ENCODE measurements at places on chromosomes 5 and 9.
A peak's percentile ranks its signal among the peaks of the same experiment; 100 is the strongest.

DNA sequence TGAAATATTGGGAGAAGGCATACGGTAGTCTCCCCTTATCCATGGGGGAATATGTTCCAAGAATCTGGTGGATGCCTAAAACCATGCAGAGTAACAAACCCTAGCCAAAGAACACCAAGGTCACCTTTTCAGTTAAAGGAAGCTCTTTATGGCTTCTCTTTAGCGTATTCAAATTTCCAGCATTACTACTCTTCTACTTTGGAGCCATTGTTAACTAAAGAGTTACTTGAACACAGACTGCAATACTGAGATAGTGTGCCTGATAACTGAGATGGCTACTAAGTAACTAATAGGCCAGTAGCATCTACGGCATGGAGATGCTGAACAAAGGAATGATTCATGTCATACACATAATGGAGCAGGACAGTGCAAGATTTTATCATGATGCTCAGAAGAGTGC is 84.5 kb upstream of the SPEF2 start:
- ATAC-seq = no peak

GRCh38 chr5:146088098-146088497 is 17.3 kb downstream of the PLAC8L1 start:
- no peak for ATAC-seq

DNA sequence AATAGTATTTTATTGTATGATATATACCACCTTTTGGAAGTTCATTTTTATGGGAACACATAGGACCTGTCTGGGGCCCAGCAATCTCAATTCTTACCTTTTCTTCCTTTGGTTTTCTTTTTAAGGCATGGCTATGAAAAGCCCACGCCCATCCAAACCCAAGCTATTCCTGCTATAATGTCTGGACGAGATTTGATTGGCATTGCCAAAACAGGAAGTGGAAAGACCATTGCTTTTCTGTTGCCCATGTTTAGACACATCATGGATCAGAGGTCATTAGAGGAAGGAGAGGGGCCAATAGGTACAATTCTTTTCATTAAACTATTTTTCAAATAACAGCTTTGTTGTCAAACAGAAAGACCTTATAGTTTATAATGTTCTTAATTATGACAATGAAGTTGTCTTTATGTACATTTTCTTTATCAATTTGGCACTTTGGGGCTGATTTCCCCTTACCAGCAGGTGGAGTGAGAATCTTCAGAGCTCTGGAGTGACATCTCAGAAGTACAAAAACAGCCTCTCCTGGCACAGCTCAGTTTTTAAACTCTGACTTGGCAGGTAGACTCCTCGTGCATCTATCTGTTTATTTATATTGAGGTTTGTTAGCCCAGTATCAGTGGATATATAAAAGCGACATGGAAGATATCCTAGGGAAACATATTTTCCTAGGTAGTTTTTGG is 25.8 kb downstream of the DDX46 start:
- ATAC-seq = no peak

GRCh38 chr5:89327608-89328007 is 444.6 kb upstream of the MEF2C start:
- no peak for ATAC-seq

DNA sequence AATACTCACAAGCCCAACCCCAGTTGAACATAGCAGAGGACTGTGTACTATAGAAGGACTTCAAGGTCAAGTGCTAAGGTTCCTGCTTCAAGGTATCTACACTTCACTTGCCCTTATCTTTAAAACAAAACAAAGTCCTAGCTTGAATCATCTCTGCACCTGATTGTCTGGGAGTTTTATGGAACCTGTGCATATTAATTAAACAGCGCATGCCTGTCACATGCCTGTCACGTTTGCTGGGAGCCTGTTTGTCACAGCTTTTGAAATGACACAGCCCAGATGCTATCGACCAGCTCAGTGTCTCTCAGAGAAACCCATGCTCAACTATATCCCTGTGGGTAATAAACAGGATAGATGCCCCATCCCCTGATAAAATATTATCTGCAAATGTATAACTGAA is 476.0 kb downstream of the ZSWIM6 start:
- no peak for ATAC-seq

GRCh38 chr9:101705135-101705661 is 33.2 kb downstream of the GRIN3A start:
- ATAC-seq = peak; percentile 68

DNA sequence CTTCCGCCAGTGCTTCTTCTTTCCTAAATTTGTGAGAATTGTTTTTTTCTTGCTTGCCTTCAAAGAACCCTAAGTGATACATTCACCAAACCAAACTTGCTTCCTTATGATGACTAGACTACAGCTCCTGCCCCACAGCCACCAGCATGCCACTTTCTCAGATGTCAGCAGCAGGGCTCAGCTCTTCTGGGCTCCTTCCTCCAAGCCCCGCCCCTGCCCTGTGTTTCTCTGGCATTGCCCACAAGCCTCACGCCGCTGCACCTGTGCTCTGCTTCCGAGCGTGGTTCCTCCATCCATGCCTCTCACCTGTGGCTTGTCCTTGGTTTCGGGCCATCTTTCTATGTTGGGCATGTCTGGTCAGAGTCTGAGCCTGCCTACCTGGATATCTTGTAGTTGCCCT is 10.6 kb downstream of the UNC5A start:
- no peak for ATAC-seq

DNA sequence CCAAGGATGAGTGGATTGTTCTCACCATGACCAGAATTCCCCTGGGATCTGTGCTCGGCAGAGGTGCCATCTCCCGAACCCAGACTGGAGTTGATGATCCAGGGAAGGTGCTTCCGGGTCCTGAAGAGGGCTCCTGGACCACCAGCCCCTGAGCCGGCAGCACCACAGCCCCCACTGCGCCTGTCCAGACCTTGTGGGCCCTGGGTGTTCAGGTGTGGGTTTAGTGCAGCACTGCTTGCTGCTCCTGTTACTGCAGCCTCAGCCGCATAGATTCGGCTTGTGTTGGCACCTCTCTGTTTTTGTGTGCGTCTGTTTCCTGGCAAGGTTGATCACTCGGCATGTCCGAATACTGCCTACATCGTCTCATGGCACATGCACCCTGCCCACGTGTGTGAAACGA is 16.3 kb upstream of the NPM1 start:
- no peak for ATAC-seq

- no peak for ATAC-seq
Measured at GRCh38 chr5:134227776-134228175, 1.9 kb upstream of the PPP2CA start.

DNA sequence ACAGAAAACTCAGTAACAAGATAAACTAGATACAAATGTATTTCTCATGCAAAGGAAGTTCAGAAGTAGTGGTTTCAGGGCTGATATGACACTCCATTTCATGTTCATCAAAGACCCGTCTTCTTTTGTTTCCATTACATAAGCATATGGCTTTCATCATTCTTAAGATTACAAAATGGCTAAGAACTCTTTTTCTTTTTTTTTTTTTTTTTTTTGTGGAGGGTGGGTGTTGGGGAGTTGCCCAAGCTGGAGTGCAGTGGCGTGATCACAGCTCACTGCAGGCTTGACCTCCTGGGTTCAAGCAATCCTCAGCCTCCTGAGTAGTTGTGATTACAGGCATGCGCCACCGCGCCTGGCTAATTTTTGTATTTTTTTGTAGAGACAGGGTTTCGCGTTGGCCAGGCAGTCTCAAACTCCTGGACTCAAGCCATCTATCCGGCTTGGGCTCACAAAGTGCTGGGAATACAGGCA is 22.0 kb upstream of the PTBP3 start:
- ATAC-seq = no peak

DNA sequence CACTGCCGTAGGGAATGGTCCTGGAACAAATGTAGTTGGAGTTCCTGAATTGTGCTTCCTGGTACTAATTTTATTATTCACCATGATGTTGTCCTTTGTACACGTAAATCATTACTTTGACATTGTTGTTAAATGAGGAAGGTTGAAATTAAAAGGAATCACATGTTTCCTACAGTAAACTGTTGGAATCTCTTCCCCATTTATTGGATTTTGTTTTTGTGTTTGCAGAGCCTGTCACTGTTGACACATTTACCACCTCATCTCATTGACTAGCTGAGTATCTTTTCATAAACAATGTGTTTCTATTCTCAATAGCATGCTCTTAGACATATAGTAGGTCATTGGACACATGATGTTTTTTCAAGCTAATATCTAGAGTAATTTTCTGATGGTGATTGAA is 1012.5 kb downstream of the NR2F1-AS1 start:
- no peak for ATAC-seq

DNA sequence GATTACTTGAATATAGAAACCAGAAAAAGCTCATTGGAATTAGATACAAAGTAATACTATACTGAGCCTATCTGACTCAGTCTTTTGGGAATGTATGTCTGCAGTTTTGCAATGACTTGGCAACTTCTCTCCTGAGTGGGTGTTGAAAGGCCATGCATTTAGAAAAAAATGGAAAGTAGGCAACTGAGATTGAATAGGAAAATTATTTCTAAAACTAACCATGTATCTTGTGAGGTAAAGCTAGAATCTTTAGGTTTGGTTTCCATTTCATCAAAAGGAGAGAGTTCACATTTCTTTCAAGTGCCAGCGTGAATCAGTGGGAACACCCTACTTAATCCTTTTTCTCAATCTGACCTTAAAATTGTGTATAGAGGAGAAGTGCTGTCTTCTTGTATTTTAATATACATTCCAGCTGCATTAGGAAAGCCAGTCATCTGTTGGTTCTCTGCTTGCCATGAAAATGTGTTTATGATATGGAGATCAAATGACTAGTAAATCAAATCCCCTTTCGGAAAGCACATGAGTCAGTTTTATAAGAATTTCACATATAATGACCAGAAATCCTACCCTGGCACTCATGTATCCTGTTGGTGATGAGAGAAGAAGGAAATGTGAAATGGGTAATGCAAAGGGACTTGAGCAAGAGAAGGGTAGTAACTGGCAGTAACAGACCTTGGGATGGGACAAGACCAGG is 30.4 kb downstream of the NFX1 start:
- no peak for ATAC-seq

GRCh38 chr9:135223831-135224230 is 136.4 kb downstream of the OLFM1 start:
- no peak for ATAC-seq

DNA sequence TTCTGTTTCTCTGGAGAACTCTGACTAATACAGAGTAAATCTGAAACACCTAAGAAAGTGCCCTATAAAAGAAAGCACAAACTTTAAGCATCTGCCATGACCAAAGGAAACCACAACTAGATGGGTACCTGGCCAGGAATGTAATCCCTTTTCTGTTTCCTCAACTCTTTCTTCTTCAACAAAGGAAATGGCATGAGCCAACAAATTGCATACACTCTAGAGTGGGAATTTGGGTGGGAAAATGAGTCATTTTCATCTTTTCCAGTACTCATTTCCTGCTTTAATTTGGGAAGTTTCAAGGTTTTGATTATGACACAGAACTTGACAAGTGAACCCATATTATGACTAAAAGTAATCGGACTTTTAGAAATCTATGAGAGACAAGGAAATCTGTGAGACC is 349.2 kb upstream of the RORB start:
- ATAC-seq = no peak

- no peak for ATAC-seq
Measured at GRCh38 chr5:35458824-35459207, 158.8 kb upstream of the SPEF2 start.

DNA sequence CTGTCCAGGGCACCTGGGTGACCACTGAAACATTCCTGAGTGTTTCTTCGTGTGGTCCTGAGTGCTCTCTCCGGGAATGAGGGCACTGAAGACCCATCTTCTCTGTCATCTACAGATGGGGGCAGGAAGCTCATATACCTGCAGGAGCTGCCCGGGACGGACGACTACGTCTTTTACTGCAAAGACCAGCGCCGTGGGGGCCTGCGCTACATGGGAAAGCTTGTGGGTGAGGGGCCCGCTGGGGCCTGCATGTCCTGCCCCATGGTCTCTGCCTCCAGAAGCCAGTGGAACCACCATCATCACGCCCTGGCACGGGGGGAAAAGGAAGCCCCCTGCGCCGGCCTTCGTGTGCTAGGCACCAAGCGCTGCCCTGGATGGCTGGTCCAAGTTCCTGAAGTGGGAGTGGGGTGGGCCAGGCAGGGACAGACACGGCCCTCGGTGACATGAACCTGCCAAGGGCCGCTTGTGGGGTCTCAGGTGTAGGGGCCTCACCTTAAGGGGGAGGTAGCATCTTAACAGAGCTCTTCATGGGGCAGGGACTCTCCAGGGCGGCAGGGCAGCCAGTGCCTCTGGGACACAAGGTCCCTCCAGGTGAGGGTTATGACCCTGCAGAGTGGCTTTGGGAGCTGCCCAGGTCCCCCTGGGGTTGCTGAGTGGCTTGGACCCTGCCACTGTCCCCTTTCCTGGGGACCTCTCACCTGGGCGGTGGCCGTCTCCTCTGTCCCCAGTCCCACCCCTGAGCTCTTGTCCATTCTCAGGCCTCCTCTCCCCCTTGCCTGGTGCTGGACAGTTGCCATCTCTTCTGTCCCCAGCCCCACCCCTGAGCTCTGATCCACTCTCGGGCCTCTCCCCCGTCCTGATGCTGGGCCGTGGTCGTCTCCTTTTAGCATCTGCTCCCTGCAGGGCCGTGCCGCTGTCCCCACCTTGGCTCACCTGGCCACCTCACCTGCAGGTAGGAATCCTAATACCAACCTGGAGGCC is 2.1 kb downstream of the OBP2A start:
- ATAC-seq = no peak

- no peak for ATAC-seq
Measured at GRCh38 chr9:8871796-8872445, 1072.3 kb upstream of the DMAC1 start.

- no peak for ATAC-seq
Measured at GRCh38 chr9:120449566-120449965, 130.4 kb downstream of the CDK5RAP2 start.

DNA sequence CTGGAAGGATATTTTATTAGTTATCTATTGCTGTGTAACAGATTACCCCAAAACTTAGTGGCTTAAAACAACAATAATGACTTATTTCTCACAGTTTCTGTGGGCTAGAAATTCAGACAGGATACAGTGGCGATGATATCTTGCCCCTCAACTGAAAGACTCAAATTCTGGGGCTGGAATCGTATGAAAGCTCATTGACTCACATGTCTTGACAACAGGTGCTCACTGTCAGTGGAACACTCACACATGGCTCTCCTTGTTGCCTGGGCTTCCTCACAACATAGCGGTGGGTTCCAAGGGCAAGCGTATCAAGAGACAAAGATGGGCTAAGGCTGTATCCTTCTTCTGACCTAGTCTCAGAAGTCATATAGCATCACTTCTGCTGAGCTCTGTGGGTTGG is 3.7 kb upstream of the GNPDA1 start:
- peak; percentile 2 for ATAC-seq

- no peak for ATAC-seq
Measured at GRCh38 chr5:38373743-38374142, 115.4 kb downstream of the EGFLAM start.

Data from stimulated activated memory B cell treated with anti-CD40 and anti-IgM and Interleukin-4, amounts not matched to agents 10 μg/mL and 1 μg/mL and 100 μg/mL, for 72 hours (primary cell).